ENCODE measurements at places on chromosomes 4 and X.
A peak's percentile ranks its signal among the peaks of the same experiment; 100 is the strongest.

DNA sequence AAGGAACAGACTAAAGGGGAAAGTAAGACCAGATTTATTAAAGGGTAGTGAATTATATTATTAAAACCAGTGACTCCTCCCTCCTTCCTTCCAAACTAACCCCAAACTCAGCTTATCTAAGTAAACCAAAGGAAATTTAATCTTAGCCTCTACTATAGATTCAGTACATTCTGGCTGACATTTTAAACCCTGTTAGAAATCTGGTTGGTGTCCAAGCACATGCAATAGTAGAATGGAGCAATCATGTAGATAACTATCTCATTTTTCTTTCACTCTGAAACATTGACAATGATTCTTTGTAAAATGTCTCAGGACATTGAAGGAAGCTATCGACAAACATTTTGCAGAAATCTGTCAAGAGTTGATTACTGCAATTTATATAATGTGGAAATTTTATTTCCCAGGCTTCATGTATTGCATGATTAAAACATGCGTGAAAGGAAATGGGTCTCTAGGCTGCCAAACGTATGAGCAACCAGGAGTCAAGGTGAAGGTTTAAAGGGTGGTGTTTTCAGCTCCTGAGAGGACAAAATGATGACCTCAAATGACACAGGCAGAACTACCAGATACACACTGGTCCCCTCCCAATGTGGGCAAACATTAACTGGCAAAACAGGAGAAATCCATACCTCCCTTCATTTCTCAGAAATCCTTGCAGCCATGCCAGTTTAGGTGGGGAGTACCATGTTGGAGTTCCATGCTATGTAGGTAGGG is 58.2 kb upstream of the RBM47 start:
- no peak for DNase-seq

GRCh38 chrX:128992107-128992971 is 531.0 kb downstream of the SMARCA1 start:
- no peak for DNase-seq

GRCh38 chrX:118552121-118552900 is 56.7 kb downstream of the DOCK11 start:
- DNase-seq = peak; percentile 86

DNA sequence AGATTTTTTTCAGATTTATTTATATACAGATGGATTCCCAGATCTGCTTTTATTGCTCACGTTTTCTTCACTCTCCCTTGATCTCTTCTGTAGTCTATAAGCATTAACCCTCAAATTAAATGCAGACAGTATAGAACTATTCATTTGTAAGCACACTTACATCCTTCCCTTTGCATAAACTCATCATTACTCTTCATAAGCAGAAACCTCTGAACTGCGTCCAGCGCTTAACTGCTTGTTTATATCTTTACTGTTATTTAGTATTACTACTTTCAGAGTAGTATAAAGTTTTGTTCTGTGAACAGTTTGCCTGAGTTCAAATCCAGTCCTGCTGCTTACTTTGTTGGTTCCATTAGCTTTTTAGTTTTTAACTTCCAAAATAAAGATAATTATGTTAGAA is 132.9 kb downstream of the STIM2 start:
- no peak for DNase-seq

DNA sequence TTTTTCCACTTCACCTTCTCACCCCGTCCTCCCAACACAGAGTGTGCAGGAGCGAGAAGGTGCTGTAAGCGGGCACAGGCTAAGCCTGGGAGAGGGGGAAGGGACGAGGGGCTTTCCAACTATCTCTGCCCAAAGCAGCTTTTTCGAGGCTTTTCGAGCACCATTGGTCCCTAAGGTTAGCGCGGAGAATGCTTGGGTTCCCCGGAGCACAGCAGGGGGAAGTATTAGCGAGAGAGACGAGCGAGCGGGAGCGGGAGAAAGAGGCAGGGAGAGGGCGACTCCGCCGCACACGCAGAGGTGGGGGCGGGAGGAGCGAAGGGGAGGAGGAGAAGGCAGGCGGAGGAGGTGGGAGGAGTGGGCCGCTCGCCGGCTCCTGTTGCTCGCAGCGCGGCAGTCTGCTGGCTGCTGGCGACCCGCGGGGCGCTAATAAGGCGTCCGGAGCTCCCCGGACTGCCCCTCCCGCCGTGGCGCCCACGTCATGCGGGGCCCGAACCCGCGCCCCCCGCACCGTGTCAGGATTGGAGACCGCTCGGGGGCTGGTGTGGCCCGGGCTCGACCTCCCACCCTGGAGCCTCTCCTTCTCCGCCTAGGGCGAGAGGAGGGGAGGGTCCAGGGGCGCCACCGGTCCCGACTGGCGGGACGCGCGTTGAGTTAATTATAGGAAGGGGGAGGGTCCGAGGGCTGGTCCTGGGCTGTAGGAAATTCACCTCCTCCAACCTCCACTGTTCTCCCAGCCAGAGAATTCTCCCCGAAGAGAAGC is at the start of gene ADAMTS3:
Gene ADAMTS3, minus strand, starts transcription at position 263 of the 760 bp plus-strand sequence. CDS start 459 bp downstream, outside the sequence.
- peak; percentile 47 for DNase-seq

- DNase-seq = no peak
These were observed 69.2 kb downstream of the NLGN4X start for GRCh38 chrX:6159468-6159867.
